NCI-H1417 (cell line): ENCODE measurements at places on chromosomes 5 and 9.

DNA sequence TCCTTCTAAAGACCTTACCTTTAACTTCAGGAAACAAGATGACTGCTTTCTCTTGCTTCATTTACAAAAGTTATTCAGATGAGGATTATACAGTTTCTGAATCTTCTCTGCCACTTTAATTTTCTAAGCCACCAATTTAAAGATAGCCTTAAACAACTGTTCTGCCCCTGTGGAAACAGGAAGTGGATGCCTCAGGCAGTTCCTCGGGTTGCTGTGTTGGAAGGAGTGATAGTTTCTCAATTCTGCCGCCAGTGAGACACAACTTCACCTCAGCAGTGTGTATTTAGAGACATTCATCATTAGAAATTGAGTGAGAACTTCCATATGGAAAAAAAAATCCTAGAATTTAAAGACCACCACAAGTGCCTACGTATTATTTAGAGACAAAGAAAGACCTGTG is 475.1 kb upstream of the WWC1 start:
- no peak for DNase-seq

GRCh38 chr5:175773534-175774070 is 97.8 kb upstream of the CPLX2 start:
- DNase-seq = no peak

- no peak for DNase-seq
Observed at GRCh38 chr9:73805111-73805510, 653.4 kb downstream of the ANXA1 start.

- no peak for DNase-seq
Observed at GRCh38 chr9:89426384-89426961, 71.4 kb downstream of the SEMA4D start.

GRCh38 chr9:131833906-131834305 is 94.0 kb upstream of the RAPGEF1 start:
- no peak for DNase-seq

GRCh38 chr5:160129841-160130240 is 10.6 kb upstream of the PWWP2A start:
- DNase-seq = no peak

DNA sequence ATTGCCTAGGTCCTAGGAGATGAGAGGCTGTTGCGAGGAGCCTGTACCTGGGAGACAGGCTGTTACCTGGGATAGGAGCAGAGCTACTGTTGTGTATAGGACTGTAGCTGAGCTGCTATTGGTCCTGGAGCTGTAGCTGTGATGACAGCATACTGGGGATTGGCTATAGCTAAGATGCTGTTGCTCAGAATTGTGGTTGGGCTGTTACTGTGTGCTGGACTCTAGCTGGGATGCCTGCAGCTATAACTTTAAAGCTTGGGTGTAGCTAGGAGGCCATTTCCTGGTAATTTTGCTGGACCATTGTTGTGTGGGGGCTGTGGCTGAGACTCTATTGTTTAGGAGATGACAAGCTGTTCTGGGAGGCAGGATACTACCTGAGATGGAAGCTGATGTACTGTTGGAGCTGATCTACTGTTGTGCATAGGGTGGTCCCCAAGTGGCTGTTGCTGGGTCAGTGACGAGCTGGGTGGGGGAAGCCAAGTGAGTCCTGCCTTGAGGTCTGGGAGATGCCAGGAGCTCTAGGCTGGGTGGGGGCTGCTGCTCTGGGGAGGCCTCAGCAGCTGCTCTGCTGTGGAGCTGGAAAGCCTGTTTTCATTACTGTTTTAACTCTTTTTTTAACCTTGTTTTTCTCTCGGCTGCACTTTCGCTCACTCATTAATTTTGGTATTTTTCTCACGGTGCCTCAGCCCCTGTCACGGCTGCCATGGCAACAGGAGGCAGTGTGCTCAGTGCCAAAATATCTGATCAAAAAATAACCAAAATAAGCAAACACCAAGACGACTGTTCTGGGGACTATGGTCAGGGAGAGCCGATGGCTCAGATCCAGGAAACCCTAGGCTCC is 3.0 kb upstream of the PCDH1 start:
- DNase-seq = no peak

GRCh38 chr9:79857188-79857587 is 285.4 kb downstream of the TLE4 start:
- DNase-seq = no peak

DNA sequence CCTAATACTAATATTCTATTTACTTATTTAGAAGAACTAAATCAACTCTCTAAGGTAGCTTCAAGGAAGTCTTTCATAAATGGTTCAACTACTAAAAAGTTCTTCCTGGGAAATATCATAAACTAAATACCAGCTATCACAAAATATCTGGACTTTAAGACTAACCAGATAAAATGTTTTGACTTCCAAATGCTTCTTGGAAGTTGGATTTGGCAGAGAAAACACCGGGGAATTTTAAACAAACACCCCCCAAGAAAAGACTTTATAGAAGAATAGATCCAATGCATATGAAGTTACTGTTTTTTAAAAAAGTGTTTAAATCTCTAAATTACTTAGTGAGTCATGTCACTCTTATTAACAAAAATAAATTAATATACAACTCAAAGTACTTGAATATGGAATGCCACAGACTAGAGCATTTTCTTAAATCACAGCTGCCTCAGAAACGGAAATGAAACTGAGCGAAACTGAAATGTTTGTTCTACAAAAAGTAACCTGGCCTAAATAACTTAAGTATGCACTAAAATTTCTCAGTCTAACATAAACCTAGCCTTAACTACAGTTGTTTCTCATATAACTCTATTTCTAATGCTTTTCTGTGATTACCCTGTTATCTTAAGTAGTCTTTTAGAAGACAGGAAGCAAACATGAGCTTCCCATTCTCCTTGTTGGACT is 6.8 kb downstream of the ABCA1 start:
- no peak for DNase-seq

- DNase-seq = peak; percentile 53
Observed at GRCh38 chr5:116032094-116032517, at the start of gene ARL14EPL. ARL14EPL (plus strand) TSS chr5:116032472; CDS start chr5:116051466, 18,994 bp downstream.

- DNase-seq = no peak
Observed at GRCh38 chr5:132506094-132506692, 15.6 kb upstream of the IRF1 start.

DNA sequence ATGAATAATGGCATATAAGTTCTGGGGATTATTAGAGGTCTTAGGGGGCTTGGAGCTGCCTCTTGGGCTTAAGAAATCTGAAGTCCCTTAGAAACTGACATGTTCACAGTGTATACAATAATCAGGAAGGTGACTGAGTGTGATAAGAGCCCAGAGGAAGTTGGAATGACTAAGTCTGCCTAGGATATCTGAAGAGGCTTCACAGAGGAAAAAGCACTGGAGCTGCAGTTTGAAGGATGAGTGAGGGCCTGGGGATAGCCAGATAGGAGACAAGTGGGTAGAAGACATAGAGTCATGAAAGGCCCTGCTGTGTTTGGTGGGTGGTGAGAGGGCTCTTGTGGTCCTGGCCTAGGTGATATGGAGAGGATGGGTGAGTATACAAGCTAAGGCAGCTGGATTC is 8.8 kb downstream of the NEUROG1 start:
- DNase-seq = no peak

GRCh38 chr5:35850967-35851680 is 5.6 kb upstream of the IL7R start:
- no peak for DNase-seq

DNA sequence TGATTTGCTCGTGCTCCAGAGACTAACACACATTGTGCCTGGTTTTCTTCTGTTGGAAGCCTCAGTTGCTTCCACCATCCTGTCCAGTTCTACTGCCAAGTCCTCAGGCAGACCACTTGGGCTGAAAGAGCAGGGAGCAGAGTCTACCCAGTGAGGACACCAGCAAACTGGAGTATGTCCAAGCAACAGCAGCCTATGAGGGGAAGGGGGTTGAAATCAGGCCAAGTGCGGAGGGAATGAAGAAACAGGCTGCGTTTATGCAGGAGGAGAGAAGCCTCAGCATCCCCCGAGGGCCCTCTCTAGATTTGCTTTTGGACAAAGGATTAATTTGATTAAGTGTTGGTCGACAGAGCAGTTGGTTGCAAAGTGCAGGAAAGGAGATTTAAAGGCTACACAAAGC is 14.5 kb downstream of the DOCK2 start:
- DNase-seq = no peak

GRCh38 chr5:134648425-134649162 is at the start of gene SEC24A:
SEC24A (plus strand) TSS chr5:134648785; CDS start chr5:134649077, 292 bp downstream.
- DNase-seq = peak; percentile 83

GRCh38 chr5:20041326-20042274 is 53.6 kb upstream of the CDH18 start:
- no peak for DNase-seq

- DNase-seq = no peak
Observed at GRCh38 chr9:134944916-134945315, 27.2 kb upstream of the FCN1 start.

DNA sequence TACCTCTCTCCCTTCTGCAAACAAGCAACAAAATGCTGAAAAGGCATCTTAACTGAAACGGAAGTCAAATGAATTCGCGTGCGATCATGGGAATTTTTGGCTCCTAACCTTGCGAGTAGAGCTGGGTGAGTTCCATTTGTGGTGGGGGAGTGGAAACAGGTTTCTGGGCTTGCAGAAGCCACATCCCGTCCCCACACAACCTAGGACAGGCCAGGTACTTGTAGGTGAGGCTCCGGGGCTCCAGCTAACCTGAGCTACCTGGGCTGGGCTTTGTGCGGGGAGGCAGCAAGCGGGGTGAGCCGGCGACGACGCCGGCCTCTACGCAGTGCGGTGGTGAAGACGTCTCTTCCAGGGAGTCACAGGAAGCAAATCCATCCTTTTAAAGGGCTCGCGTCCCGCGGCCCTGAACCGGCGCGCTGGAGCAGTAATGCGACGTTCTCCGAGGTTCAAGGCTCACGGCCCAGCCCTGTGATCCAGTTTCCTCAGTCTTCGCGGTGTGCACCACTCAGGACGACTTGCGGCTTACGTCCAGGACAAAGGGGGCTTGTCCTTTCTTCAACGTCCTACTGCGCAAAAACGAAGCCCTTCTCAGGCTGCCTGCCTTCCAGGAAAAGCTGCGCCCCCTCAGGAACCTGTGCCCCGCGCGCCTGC is 567 bp upstream of the SPIN1 start:
- peak; percentile 95 for DNase-seq

- DNase-seq = no peak
Observed at GRCh38 chr9:93024986-93025630, 33.4 kb upstream of the SUSD3 start.

- DNase-seq = no peak
Observed at GRCh38 chr5:87164409-87164808, 103.3 kb upstream of the RASA1 start.

- no peak for DNase-seq
Observed at GRCh38 chr9:137631345-137632229, 12.8 kb downstream of the EHMT1 start.

DNA sequence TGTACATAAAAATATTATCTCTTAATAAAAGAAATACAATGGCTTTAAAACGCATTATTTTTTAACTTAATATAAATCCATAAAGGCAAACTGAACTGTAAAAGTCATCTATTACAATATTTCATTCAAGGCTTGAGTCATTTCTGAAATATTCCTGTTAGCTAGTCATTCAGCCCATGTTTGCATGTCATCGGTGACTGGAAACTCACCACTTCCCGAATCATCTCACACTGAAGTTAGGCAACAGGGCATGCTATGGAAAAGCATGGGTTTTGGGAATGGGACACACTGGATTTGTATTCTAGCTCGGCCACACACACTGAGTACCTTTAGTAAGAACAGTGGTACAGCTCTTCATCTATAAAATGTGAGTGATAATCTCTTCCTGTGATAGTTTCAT is 691.1 kb upstream of the C9orf72 start:
- DNase-seq = no peak

DNA sequence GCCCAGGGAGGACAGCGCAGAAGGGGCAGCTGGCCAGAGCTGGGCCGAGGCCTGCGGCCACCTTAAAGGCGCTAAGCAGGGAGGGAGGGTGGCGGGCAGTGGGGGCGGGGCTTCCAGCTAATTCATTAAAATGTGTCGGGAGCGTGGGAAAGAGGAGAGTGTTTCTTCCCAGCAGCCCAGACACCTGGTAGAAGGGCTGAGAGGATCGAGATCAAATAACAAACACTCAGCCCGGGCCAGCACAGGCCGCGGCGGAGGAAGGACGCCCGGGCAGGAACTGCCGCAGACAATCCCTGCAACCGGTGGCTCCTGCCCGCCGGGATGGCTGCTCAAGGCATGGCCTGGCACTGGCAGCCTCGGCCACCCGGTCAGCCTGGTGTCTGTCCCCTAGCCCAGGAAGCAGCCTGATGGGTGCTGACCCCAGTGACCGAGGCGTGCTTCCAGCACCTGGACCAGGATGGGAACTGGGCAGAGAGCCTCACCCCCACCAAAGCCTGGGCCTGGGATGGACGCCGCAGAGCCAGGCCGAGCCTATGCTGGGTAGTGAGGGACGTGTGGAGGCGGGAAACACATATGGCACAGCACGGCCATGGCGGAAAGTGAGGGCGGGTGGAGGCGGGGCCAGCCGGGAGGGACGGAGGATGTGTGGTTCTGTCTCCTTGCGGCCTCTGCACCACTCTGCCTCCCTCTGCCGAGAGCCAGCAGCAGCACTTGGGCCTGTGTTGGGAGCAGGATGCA is 3.2 kb upstream of the NRARP start:
- peak; percentile 72 for DNase-seq

DNA sequence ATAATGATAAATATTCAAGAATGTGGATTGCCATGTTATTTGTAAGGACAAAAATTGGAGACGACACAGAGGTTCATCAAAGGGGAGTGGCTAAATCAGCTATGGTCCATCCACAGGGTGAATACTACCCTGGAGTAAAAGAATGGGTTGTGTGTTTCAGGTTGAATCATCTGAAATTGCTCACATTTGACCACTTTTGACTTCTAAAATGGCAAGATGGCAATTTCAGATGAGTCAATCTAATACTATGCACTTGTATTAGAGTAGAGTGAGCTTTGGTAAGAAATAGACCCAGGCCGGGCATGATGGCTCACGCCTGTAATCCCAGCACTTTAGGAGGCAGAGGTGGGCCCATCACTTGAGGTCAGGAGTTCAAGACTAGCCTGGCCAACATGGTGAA is 131.8 kb downstream of the GAPVD1 start:
- DNase-seq = no peak

GRCh38 chr9:114004221-114004716 is 73.8 kb downstream of the AMBP start:
- DNase-seq = no peak

DNA sequence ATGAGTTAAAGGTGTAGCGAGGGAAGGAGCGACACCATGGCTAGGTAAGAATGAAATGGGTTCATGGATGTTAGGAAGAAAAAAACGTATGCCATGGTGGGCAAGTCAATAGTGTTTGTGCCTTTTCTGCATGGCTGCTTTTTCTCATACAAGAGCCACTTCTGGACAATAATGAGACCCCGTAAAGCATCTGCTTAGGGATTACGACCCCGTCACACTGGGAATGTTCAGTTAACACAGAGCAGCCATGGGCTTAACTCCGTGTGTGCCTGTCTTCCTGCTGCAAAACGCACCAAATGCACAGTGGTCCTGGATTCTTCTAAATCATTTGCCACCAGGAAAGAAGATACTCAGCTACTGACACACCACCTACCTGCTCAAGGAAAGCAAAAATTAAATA is 81.8 kb downstream of the NFIB start:
- DNase-seq = no peak

DNA sequence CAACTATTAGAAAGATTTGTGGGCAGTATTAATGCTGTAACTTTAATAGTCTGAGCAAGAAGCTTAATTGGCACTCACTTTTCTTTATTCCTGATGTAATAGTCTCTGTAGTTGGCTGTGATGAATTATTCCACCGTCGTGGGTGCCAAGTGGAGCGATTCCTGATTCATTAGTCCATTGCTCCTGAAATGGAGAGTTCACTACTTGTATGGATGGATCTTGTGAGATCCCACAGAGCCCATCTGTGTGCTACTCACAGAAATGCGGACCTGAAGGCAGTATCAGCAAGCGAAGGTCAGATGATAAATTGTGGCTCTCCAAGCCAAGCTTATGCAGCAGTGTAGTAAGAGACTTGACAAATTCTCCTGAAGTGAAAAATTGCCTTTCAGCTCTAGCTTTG is 212.2 kb downstream of the CHSY3 start:
- DNase-seq = peak; percentile 1
